ENCODE measurements at places on chromosomes 3 and 15.
A peak's percentile ranks its signal among the peaks of the same experiment; 100 is the strongest.

DNA sequence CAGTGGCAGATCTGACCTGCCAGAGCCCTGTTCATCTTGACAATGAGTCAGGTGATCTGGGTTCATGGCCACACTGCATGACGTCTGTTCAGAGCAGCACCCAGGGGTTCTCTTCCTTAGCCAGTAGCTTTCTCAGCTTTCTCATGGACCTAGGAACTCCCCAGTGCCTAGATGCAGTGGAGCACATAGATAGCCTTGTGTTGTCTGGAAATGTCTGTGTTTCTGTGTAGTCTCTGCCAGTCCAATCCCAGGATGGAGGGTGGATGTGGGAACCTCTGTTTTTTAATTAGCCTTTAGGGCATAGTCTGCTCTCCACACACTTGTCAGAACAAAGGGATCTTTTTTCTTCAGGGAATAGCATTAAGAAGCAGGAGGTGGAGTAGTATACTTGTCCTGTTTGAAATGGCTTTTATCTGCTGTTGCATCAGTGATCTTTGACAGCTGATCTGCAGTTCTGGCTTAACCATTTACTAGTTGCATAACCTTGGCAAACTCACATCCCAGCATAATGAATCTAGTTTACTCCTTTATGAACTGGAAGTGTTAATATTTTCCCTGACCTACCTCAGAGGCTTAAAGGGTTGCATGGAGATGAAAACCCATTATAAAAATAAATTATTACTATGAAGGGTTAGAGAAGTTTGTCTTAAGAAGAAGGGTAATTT is 16.1 kb upstream of the CACNA1D start:
- peaks cover 84% of the 10 kb centered on the region for H3K27me3 ChIP-seq
- DNase-seq, result no peak
- no peak overlapping the region for H3K4me3 ChIP-seq
- H3K4me1 ChIP-seq, result no peaks in the 10 kb centered on the region

GRCh38 chr3:108124337-108125152 is 33.7 kb upstream of the CD47 start:
- H3K27ac ChIP-seq, result peak overlapping the region; percentile 96
- H3K4me3 ChIP-seq, result peak overlapping the region; percentile 78
- no peaks in the 10 kb centered on the region for H3K27me3 ChIP-seq
- DNase-seq, result peak; percentile 21
- peaks cover 17% of the 10 kb centered on the region for H3K36me3 ChIP-seq

DNA sequence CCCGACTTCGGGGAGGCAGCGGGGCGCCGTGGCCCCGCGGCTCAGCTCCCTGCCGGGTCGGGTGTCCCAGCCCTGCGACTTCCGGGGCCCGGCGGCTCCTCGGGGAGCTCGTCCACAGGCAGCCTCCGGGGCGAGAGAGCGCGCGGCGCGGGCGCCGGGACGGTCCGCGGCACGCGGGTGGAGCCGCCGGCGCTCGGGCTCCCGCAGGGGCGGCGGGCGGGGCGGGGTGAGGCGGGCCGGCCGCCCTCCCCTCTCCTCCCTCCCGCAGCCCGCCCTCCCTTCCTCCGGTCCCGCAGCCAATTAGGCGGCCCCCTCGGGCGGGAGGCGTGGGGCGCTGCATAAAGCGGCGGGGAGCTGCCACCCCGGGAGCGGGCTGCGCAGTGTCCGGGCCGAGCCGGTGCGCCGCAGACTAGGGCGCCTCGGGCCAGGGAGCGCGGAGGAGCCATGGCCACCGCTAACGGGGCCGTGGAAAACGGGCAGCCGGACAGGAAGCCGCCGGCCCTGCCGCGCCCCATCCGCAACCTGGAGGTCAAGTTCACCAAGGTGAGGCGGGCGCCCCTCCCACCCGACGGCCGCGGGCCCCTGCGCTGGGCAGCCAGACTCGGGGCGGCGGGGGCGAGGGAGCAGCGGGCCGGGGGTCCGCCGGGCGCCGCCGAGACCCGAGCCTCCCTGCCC is at the start of gene ALDH1A3:
Gene ALDH1A3 (plus strand): TSS at position 368 of the 675 bp plus-strand sequence. CDS start 77 bp downstream, at position 445.
- peaks cover 87% of the 10 kb centered on the region for H3K27me3 ChIP-seq

GRCh38 chr3:71625676-71626075 is 42.1 kb upstream of the FOXP1 start:
- H3K4me3 ChIP-seq, result no peak overlapping the region
- no peak overlapping the region for H3K27ac ChIP-seq
- DNase-seq, result no peak
- no peaks in the 10 kb centered on the region for H3K4me1 ChIP-seq
- no peaks in the 10 kb centered on the region for H3K27me3 ChIP-seq

GRCh38 chr3:73572368-73572767 is 52.4 kb downstream of the PDZRN3 start:
- H3K27ac ChIP-seq, result no peak overlapping the region
- H3K36me3 ChIP-seq, result no peaks in the 10 kb centered on the region
- peaks cover 16% of the 10 kb centered on the region for H3K27me3 ChIP-seq
- no peak for DNase-seq

- DNase-seq, result no peak
- peaks cover 20% of the 10 kb centered on the region for H3K4me1 ChIP-seq
- H3K4me3 ChIP-seq, result no peak overlapping the region
- no peaks in the 10 kb centered on the region for H3K27me3 ChIP-seq
- H3K36me3 ChIP-seq, result no peaks in the 10 kb centered on the region
Measured at GRCh38 chr3:49601358-49602048, 47.2 kb downstream of the BSN start.

- no peak overlapping the region for H3K27ac ChIP-seq
- H3K36me3 ChIP-seq, result no peaks in the 10 kb centered on the region
- H3K4me1 ChIP-seq, result no peaks in the 10 kb centered on the region
- H3K27me3 ChIP-seq, result no peaks in the 10 kb centered on the region
- DNase-seq, result no peak
- no peak overlapping the region for H3K4me3 ChIP-seq
Measured at GRCh38 chr3:20524328-20524727, 338.3 kb upstream of the SGO1 start.

- H3K36me3 ChIP-seq, result no peaks in the 10 kb centered on the region
- no peaks in the 10 kb centered on the region for H3K4me1 ChIP-seq
- no peak for DNase-seq
- H3K4me3 ChIP-seq, result no peak overlapping the region
Measured at GRCh38 chr15:60070838-60071493, 66.9 kb downstream of the FOXB1 start.

GRCh38 chr3:39177708-39178332 is 14.6 kb downstream of the XIRP1 start:
- DNase-seq, result no peak
- no peak overlapping the region for H3K27ac ChIP-seq
- peaks cover 2% of the 10 kb centered on the region for H3K36me3 ChIP-seq
- H3K4me3 ChIP-seq, result peak overlapping the region; percentile 56

DNA sequence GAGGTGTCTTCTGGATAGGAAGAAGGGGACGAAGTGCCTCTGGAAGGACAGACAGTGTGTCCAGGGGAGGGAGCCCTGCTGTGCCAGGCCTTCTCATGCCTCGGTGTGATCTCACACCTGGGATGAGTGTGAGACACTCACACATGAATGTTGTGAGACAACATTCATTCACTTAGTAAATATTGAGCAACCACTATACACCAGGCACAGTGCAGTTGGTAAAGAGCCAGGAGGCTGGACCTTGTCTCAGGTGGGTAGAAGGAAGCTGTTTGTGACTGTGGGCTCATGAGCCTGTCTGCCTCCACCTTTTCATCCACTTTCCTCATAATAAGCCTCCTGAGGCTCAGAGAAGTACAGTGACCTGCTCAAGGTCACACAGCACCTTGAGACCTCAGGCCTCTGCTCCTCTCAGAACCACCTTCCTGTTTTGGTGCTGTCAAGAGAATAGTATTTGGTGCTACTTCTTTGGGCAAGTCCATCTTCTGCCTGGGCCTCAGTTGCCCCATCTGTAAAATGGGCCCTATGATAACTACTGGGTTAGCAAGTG is 20.9 kb downstream of the SLC6A6 start:
- peak overlapping the region; percentile 73 for H3K4me3 ChIP-seq
- H3K27me3 ChIP-seq, result no peaks in the 10 kb centered on the region
- DNase-seq, result no peak
- H3K36me3 ChIP-seq, result peaks cover 15% of the 10 kb centered on the region
- H3K4me1 ChIP-seq, result peaks cover 63% of the 10 kb centered on the region

DNA sequence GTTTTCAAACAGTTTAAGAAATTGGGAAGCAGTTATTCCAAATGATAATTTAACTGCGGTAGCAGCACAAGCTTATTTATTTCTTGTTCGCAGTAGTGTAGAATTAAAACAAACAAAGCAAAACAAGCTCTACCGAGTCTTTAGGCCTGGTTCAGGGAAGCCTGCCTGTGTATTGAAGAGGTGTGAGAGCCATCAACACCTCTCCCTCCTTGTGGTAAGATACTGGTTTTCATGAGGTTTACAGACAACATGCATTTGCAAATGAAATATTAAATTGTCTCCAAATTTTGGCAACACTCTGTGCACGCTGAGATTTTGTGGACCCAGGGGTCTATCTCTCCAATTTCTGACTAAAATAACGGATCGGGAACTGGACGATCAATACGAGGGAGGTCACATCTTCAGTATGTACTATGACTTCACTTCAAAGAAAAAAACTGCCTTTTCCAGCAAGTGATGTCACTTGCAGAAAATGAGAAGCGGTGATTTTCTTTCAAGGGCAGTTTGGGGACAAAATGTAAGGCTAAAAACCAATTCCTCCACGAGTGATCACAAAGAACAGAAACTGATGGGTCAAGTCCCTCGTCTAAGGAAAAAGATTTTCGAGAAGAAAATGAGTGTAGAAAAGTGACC is 721 bp downstream of the ATR start:
- no peaks in the 10 kb centered on the region for H3K27me3 ChIP-seq
- H3K4me3 ChIP-seq, result peak overlapping the region; percentile 98
- H3K4me1 ChIP-seq, result peaks cover 51% of the 10 kb centered on the region
- no peak for DNase-seq
- peak overlapping the region; percentile 96 for H3K27ac ChIP-seq

GRCh38 chr15:96703091-96703490 is 372.6 kb downstream of the NR2F2 start:
- peaks cover 8% of the 10 kb centered on the region for H3K27me3 ChIP-seq
- no peaks in the 10 kb centered on the region for H3K4me1 ChIP-seq
- no peak for DNase-seq
- H3K36me3 ChIP-seq, result no peaks in the 10 kb centered on the region
- no peak overlapping the region for H3K27ac ChIP-seq

DNA sequence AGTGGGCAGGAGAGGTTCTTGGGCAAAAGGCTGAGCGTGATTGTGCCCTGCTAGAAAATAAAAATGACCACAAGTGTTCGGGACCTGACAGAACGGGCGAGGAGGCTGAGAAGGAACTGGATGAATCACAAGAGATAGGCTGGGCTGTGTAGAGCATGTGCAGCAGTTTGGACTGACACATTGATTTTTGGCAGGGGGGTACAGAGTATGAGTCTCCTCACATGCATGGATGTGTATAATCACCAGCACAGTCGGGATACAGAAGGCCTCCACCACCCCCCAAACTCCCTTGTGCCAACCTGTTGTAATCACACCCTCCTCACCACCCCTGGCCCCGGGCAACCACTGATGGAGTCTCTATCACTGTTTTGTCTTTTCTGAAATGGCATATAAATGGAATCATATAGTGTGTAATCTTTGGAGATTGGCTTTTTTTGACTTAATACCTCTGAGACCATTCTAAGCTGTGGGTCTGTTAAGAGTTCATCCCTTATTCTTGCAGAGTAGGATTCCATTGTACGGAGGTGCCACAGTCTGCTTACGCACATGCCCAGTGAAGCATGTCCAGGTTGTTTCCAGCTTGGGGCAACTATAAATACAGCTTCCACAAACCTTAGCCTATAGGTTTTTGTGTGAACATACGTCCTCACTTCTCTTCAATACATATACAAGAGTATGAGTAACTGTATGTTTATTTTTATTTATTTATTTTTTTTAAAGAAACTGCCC is 438.8 kb downstream of the FOXP1 start:
- H3K27ac ChIP-seq, result peak overlapping the region; percentile 60
- peaks cover 16% of the 10 kb centered on the region for H3K4me1 ChIP-seq
- DNase-seq, result no peak
- H3K4me3 ChIP-seq, result no peak overlapping the region

DNA sequence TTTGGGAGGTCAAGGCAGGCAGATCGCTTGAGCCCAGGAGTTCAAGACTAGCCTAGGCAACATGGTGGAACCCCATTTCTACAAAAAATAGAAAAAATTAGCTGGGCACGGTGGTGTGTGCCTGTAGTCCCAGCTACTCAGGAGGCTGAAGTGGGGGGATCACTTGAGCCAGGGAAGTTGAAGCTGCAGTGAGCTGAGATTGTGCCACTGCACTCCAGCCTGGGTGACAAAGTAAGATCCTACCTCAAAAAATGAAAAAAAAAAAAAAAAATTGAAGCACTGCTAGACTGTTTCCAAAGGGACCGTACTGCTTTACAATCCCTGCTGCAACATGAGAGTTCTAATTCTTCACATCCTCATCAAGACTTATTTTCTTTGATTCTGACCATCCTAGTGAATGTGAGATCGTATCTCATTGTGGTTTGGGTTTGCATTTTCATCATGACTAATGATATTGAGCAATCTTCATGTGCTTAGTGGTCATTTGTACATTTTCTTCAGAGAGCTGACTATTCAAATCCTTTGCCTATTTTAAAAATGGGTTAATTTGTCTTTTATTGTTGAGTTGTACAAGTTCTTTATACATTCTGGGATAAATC is 10.8 kb downstream of the CMTM8 start:
- H3K4me3 ChIP-seq, result no peak overlapping the region
- H3K4me1 ChIP-seq, result peaks cover 12% of the 10 kb centered on the region
- DNase-seq, result no peak
- H3K27ac ChIP-seq, result no peak overlapping the region

DNA sequence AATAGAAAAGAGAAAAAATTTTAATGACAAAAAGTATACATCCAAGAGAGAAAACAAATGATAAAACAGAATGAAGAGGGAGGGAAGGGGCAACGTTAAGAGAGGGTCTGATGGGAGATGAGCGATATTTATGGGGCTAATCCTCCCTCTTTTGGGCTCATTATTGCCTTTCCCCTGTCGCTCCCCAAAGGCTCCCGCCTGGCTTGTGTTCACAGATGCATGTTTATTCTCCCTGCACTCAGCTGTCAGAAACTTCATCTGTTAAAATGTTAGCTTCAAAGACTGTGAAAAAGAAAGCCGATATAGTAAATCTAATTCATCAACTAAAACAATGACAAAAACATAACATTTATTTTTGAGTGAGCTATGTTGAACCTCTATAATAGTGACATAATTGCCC is 74.3 kb downstream of the GABRB3 start:
- H3K4me3 ChIP-seq, result no peak overlapping the region
- no peak overlapping the region for H3K27ac ChIP-seq
- no peaks in the 10 kb centered on the region for H3K36me3 ChIP-seq
- H3K4me1 ChIP-seq, result no peaks in the 10 kb centered on the region

All from central memory CD8-positive, alpha-beta T cell (primary cell).